T-helper 17 cell (primary cell): ENCODE measurements at places on chromosomes 5 and 9. TPM values are rescaled to one million over a fixed set of nuclear protein-coding genes. Genes with fewer than 3 reads are reported as not detected.

GRCh38 chr5:151671950-151672349 lies 14.8 kb downstream of the SPARC start:
- no peaks in the 10 kb centered on the region for H3K4me1 ChIP-seq
- peaks cover 3% of the 10 kb centered on the region for H3K36me3 ChIP-seq
- no peak overlapping the region for H3K4me3 ChIP-seq
- peaks cover 23% of the 10 kb centered on the region for H3K27me3 ChIP-seq
- no peak overlapping the region for H3K27ac ChIP-seq

- no peak for DNase-seq
- no peak overlapping the region for H3K4me3 ChIP-seq
- peaks cover 23% of the 10 kb centered on the region for H3K27me3 ChIP-seq
- peaks cover 16% of the 10 kb centered on the region for H3K4me1 ChIP-seq
Measured at GRCh38 chr5:10552183-10553143, 11.4 kb upstream of the ANKRD33B start.

GRCh38 chr5:59795141-59795540 lies 98.4 kb downstream of the PDE4D start:
- peak overlapping the region; percentile 41 for H3K27ac ChIP-seq
- H3K27me3 ChIP-seq = peaks cover 40% of the 10 kb centered on the region
- H3K4me1 ChIP-seq = peaks cover 13% of the 10 kb centered on the region
- DNase-seq = no peak
- no peak overlapping the region for H3K4me3 ChIP-seq
- no peaks in the 10 kb centered on the region for H3K36me3 ChIP-seq

DNA sequence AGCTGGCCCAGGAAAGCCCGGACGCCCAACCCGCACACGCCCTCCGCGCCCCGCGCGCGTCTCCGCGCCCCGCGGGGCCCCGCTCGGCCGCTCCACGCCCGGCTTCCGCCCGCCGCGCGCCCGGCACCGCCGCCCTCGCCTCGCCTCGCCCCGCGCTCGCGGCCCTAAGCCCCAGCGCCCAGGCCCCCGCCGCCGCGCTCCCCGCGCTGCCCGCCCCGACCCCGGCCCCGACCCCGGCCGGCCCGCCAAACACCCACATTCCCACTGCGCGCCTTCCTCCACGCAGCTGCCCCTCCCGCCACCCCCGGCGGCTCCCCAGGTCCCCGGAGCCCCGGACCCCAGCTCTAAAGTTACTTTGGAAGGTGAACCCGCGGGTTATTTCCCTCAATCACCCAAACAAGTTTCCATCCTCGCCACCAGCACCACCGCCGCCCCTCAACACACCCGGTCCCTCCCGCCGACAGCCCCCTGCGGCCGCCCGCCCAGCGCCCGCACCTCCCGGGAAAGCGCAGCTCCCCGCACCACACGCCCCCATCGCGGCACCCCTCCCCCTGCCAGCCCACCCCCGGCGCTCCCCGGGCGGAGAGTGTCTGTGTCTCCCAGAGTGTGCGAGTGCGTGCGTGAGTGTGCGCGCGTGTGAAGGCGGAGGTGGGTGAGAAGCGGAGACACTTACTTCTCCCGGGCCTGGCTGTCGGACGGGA lies 439 bp downstream of the SSBP2 start:
- peaks cover 26% of the 10 kb centered on the region for H3K4me1 ChIP-seq
- H3K4me3 ChIP-seq = peak overlapping the region; percentile 93
- no peaks in the 10 kb centered on the region for H3K27me3 ChIP-seq

DNA sequence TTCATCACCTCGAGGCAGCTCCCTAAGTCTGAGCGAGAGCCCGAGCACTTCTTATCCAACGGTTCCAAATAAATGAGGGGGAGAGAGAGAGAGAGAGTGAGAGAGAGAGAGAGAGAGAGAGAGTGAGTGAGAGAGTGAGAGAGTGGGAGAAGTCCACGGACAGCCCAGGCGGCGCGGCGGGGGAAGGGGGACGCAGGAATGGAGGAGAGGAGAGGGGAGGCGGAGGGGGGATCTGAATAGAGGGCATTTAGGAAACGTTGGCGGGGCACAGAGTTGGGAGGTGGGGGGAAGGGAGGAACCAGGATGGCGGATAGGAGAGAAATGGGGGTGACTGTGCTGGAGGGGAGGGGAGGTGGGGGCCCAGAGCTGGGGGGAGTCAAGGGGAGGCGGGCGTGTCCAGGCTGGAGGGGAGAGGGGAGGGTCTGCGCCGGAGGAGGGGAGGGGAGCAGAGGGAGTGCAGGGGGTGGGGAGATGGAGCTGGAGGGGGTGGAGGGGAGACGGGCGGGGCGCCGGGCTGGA lies 398 bp upstream of the BASP1 start:
- H3K4me1 ChIP-seq = peaks cover 5% of the 10 kb centered on the region
- peaks cover 25% of the 10 kb centered on the region for H3K27me3 ChIP-seq
- H3K4me3 ChIP-seq = peak overlapping the region; percentile 87
- DNase-seq = no peak
- peak overlapping the region; percentile 47 for H3K27ac ChIP-seq

DNA sequence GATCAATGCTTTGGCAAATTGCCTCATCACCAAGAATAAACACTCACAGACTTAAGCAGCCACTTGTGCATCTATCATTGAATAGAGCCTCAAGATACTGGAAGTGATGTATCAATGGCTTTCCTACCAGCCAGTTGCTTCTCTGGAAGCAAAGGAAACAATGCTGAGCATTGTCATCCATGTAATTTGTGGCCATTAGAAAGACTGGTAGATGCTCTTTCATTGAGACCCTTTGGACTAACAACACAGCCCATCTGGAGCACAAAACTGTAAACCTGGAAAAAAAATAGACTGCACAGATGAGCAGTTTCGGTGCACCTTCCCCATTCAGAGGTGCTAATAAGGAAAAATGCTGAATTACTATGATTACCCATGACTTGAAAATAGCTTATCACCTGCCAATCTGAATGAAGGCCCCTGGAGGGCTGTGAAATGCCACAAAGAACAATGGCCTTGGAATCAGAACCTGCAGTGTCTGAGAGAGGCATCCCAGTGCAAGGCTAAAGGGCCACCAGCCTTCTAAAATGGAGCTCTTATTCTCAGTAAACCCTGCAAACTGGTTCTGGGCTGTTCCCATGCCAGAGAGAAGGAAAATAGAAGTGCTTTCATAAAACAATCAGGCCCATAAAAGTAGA lies 127.5 kb downstream of the RFK start:
- no peaks in the 10 kb centered on the region for H3K36me3 ChIP-seq
- no peak overlapping the region for H3K4me3 ChIP-seq
- peaks cover 6% of the 10 kb centered on the region for H3K27me3 ChIP-seq
- DNase-seq = no peak
- H3K4me1 ChIP-seq = peaks cover 5% of the 10 kb centered on the region

DNA sequence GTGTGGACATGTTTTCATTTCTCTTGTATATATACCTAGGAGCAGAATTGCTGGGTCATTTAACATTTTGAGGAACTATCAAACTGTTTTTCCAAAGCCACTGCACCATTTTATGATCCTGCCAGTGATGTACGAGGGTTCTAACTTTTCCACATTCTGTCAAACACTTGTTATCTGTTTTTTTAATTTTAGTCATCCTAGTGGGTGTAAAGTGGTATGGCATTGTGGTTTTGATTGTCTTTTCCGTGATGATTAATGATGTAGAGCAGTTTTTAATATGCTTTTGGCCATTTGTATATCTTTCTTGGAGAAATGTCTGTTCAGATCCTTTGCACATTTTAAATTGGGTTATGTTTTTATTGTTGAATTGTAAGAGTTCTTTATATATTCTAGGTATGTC lies 107.0 kb downstream of the MELK start:
- no peak for DNase-seq
- no peak overlapping the region for H3K27ac ChIP-seq
- no peaks in the 10 kb centered on the region for H3K27me3 ChIP-seq
- peaks cover 2% of the 10 kb centered on the region for H3K36me3 ChIP-seq
- H3K4me1 ChIP-seq = peaks cover 3% of the 10 kb centered on the region
- no peak overlapping the region for H3K4me3 ChIP-seq

DNA sequence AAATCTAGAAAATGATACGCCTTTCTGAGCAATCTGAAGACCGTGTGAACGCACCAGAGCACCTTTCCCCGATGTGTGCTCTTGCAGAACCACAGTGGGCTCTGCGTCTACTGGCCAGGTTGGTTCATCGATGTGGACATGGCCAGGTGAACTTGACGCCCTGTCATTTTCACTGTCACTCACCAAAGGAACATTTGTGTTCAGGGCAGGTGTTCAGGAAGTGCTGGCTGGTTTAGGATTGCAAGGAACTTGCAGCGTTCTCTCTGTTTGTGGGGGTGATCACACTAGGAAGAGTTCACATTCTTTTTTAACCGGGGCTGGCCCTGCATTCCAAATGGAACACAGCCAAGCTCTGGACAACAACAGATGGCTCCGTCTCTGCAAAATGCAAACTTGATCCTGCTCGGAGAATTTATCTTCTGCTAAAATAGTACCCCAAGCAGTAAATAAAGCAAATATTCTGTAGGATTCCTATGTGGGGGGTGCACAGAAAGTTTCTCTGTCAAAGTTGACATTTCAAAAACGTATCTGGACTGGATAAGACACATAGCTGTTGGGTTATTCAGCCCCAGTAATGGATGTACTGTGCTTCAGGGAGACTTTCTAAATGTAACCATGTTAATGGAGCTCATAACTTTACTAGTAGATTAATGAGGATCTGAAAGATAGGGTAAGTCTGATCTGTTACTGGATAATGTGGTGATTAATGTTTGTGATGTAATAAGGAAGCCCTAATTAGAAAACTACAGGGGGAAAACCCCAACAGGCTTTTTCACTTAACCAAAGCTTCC lies 45.7 kb upstream of the FANCC start:
- H3K36me3 ChIP-seq = no peaks in the 10 kb centered on the region
- peaks cover 3% of the 10 kb centered on the region for H3K4me1 ChIP-seq
- peaks cover 39% of the 10 kb centered on the region for H3K27me3 ChIP-seq

- no peak overlapping the region for H3K4me3 ChIP-seq
- DNase-seq = no peak
- H3K36me3 ChIP-seq = no peaks in the 10 kb centered on the region
- peaks cover 4% of the 10 kb centered on the region for H3K4me1 ChIP-seq
Measured at GRCh38 chr5:129019401-129019908, 54.2 kb downstream of the SLC27A6 start.

GRCh38 chr5:51694826-51695225 lies 311.6 kb downstream of the ISL1 start:
- no peak overlapping the region for H3K4me3 ChIP-seq
- no peaks in the 10 kb centered on the region for H3K4me1 ChIP-seq
- no peaks in the 10 kb centered on the region for H3K27me3 ChIP-seq
- no peaks in the 10 kb centered on the region for H3K36me3 ChIP-seq
- H3K27ac ChIP-seq = no peak overlapping the region

GRCh38 chr5:139903795-139904565 lies 108.4 kb downstream of the PSD2 start:
- peaks cover 2% of the 10 kb centered on the region for H3K36me3 ChIP-seq
- no peak overlapping the region for H3K27ac ChIP-seq
- DNase-seq = no peak
- peaks cover 3% of the 10 kb centered on the region for H3K4me1 ChIP-seq
- H3K27me3 ChIP-seq = peaks cover 43% of the 10 kb centered on the region
- H3K4me3 ChIP-seq = peak overlapping the region; percentile 45

DNA sequence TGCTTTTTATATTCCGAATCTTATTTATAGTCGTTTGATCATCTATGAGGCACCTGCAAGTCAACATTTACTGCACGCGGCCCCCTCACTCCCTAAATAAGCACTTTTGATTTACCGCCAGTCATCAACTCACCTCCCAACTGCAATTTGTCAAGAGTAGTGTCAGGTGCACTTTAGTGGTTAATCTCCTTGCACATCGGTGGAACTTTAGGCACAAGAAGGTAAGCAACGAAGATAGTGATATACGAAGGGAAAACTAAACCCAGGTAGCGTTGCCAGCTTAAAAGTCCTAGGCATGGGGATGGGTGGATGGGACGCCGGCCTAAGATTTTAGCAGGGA lies 513 bp upstream of the RNF180 start:
- H3K36me3 ChIP-seq = no peaks in the 10 kb centered on the region
- DNase-seq = no peak
- peaks cover 21% of the 10 kb centered on the region for H3K27me3 ChIP-seq
- no peak overlapping the region for H3K27ac ChIP-seq
- peaks cover 3% of the 10 kb centered on the region for H3K4me1 ChIP-seq
- H3K4me3 ChIP-seq = peak overlapping the region; percentile 16

Gene REEP2
- total RNA-seq = 0.40 TPM

Gene SPINK4
- total RNA-seq = not detected

Gene DAB2IP
- total RNA-seq = not detected

Gene SLC22A4
- 0.70 TPM for total RNA-seq

Gene MED22
- 23.4 TPM for total RNA-seq
